ENCODE measurements at places on chromosomes 16 and 17.

DNA sequence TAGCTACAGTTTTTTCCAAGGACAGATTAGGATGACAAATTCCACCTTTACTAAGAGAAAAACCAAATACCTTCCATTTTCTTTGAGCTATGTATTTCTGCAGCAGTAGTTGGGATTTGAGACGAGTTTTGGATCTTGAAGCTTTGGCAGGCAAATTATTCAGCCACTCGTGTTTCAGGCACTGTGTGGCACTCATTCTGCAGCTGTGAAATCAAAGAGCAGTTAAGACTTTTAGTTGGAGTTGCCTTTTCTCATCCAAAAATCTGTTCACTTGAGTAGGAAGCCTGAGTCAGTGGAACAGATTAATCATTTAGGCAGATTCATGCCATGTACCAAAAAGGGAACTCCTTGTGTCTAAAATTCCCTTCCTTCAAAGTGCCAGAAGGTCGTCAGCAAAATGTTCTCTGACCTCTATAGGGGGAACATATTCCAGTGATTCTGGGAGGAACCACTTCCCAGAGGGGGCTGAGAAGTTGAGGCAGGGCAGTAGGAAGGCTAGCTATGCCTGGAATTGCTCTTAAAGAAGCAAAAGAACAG lies 20.1 kb downstream of the ORC6 start:
- no peak for DNase-seq

DNA sequence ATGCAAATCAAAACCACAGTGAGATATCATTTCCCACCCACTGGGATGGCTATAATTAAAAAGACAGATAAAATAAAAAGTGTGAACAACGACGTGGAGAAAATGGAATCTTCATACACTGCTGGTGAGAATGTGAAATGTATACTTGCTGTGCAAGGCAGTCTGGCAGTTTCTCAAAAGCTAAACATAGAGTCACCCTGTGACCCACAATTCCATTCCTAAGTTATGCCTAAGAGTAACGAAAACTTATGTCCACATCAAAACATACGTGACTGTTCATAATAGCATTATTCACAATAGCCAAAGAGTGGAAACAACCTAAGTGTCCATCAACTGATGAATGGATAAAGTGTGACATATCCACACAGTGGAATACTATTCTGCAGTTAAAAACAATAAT lies 38.1 kb upstream of the VPS4A start:
- no peak for DNase-seq

GRCh38 chr16:48911700-48912099 lies 301.7 kb upstream of the N4BP1 start:
- no peak for DNase-seq

DNA sequence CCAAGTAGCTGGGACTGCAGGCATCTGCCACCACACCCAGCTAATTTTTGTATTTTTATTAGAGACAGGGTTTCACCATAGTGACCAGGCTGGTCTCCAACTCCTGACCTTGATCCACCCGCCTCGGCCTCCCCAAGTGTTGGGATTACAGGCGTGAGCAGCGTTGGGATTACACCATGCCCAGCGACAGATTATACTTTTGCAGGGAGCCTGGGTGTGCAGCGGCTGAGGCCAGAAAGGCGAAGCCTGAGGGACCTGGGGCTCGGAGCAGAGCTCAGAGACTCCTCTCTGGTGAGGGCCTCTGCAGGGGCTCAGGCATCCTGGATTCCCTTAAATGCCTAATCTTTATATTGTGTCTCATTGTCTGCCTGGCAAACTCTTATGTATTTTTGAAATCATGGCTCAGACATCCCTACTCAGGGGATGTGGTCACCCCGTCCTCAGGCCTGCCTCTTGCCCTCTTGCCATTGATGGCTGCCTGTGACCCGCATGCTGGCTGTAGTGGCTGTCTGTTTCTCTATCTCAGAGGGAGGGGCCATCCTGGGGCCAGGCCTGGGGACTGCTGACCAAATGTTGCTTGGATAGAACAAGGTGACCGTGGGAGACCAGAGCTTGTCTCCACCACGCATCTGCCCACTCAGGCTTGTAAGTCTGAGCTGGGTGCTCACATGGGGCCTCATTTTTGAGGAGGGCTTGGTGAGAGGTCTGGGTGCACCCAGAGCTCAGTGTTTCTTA lies 42.6 kb downstream of the B9D1 start:
- no peak for DNase-seq

DNA sequence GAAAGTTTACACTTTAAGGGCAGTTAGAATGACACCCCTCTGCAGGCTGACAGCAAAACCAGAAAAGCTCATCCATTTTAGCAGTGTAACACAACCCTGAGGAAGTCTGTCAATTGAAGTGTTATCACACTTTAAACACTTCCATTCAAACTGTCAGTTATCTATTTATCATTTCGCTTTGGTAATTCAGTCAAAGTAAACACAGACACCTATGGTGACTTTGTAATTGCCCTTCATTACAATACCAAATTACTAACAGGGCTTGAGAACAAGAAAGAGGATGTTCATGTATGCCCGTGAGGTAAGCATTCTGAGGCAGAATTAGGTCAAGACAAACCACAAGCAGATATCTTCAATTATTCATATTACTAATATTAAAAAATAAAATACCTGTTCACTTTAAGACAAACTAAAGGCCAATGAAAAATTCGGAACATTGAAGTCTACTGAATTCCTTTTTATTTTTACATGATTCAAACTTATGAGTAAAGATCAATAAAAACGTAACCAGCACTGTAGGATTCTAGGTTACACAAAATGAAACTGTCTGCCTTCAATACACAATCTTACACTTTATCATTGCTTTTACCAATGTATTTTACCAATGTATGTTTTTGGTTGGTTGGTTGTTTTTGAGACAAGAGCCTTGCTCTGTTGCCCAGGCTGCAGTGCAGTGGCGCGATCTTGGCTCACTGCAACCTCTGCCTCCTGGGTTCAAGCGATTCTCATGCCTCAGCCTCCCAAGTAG lies 57.1 kb downstream of the BRIP1 start:
- no peak for DNase-seq

GRCh38 chr17:34133350-34133749 lies 121.7 kb upstream of the CCL2 start:
- DNase-seq = no peak

- no peak for DNase-seq
Observed at GRCh38 chr16:83400234-83400633, 407.5 kb upstream of the HSBP1 start.

Measured in 8988T (cell line).